GM13977 (cell line): ENCODE measurements at places on chromosomes 11 and 22.
A peak's percentile ranks its signal among the peaks of the same experiment; 100 is the strongest.

- no peak for DNase-seq
Observed at GRCh38 chr22:44799077-44799945, 46.9 kb downstream of the ARHGAP8 start.

DNA sequence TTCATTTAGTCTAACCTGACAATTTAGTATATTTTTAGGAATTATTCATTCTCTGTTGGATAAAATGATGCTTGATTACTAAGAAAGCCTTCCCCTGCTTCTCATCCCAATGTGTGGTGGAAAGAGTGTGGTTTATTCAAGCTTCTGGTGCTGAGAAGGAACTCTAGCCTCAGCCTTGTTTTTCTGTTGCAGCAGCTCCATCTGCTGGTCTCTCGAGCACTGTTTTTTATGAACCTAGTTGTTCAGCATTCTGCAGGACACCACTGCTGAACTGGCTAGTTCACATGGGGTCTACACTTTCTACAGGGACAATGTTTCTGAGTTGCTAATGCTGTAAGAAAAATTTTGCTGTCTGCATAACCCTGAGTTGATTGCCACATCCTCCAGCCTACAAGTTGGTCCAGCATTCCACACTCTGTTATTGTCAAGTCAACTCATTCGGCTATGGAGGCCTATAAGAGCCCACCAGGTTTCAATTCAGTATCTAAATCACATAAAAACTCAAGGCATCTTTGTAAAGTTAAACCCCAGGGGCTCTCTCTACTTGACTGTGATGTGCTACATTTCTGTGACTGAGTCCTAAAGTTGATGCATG, 14.3 kb downstream of the OR2AG2 start:
- DNase-seq, result peak; percentile 39

DNA sequence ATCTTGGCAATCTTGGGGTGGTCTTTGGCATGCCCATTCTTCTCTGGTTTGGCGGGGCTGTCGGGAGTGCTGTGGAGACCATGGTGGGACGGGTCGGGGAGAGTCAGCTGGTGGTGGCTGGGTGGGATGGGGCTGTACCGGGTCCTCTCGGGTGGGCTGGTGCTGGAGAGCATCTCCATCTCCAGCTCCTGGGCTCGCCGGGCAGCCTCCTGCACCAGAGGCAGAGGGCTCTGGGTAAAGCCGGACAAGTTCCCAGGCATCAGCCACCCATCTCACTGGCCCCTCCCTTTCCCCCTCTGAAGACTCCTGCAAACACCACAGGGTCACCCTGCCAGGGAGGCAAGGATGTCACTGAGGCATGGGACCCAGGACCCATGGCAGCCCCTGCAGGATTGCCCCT, 25.1 kb downstream of the ANKK1 start:
- no peak for DNase-seq

DNA sequence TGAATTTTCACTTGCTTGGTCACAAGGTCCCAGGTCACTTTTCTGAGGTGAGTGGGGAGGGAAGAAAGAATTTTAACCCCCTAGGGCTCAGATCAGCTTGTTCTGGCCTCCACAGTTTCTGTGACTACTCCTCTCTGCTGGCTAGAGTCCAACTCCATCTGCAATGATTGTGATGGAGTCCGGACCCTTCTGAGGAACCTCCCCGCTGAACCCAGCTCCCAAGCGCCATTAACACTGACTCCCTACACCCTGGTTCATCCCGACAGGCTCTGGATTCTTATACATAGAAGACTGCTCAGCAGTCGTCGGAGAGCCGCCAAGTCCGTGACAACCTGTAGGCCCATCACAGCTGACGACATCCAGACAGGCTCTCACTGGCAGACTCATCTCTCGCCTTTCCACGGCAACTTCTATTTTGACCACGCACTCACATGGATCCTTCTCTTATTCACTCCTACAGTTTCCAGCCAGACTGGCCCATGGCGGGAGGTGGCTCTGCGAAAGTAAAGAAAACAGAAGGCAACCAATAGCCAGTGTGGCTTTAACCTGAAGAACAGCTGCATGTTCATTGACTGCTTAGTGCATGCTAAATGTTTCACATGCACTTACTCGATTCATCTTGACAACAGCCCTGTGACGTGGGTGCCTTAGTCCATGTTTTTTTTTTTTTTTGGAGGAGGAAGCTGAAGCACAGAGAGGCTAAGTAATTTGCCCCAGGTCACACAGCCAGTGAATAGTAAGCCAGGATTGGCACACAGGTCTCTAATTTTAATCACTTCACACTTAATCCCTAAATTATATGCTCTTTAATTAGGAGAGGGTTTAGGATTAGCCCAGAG, 68.0 kb upstream of the PRDM11 start:
- DNase-seq, result no peak

DNA sequence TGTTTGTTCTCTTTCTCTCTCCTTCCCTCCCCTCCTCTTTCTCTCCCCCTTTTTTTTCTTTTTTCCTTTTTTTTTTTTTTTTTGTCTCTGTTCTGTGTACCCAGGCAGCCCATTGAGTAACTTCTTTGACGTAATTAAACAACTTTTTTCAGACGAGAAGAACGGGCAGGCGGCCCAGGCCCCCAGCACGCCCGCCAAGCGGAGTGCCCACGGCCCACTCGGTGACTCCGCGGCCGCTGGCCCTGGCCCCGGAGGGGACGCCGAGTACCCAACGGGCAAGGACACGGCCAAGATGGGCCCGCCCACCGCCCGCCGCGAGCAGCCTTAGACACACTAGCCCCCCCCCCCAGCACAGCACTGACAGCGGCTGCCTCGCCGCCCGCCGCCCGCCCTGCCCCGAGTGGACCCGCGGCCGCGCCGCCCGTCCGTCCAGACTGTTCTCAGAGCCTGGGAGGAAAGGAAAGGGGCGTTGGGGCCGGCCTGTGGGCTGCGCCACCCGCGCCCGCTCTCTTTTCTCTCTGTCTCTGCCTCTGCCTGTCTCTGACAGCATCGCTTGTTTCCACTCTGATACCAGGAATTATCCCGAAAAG, 26.1 kb downstream of the MOB2 start:
- no peak for DNase-seq

GRCh38 chr11:112649856-112650255, 311.4 kb upstream of the NCAM1 start:
- no peak for DNase-seq

DNA sequence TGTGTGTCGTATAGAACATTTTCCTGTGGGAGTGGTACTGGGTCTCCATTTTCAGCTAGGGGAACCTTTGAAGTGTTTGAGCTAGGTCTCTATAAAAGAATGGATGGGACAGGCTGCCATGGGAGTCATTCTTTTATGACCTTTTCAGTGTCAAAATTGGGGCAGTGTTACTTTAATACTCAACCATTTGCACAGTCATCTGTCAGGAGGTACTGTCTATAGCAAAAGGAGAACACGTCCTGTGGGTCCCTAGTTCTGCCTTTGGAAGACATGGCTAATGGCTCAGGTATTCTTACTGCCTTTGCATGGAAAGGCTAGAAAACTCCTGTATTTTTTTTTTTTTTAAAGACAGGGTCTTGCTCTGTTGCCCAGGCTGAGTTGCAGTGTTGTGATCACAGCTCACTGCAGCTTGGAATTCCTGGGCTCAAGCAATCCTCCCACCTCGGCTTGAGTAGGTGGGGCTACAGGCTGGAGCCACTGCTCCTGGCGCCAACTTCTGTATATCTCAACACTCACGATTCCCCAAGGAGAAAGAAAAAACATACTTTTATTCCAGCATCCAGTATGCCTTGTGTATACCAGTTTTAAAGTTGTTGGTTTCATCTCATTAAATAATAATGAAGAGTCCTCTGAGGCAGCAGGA, 2.1 kb upstream of the ATF4 start:
- no peak for DNase-seq

- peak; percentile 61 for DNase-seq
Observed at GRCh38 chr11:113305440-113306336, 8.7 kb upstream of the TTC12 start.

DNA sequence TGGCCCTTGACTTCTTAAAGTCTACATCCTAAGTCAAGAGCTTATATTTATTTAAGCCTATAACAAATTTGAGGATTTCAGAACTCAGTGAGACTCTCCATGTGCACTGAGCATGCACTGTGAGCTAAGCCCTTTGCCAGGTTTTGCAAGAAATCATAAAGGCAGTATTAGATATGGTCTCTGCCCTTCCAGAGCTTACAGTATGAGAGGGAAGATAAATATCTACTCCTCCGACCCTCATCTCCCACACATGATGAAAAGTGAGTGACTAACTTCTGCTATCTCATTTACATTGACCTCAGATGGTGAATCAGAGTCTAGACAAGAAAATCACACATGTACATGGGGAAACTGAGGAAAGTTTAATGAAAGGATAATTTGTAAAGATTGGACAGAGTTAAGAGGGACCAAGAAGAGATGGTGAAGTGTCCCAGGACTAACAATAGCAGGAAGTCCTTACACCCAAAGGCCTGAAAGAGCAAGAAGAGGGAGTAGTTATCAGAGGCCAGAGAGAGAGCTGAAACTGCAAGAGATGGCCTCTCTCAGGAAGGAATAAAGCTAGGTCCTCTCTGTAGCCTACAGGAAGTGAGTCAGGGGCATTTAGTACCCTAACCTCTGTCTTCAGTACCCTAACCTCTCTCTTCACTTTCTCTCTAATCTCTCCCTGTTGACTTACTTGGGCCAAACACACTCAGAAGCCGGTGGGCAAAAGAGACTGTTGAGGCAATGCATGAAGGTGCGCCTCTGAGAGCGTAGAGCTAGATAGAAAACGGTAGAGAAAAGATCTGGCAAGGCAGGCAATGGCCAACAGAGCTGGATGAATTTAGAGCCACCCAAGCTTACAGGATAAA, 23.0 kb upstream of the BLID start:
- no peak for DNase-seq

DNA sequence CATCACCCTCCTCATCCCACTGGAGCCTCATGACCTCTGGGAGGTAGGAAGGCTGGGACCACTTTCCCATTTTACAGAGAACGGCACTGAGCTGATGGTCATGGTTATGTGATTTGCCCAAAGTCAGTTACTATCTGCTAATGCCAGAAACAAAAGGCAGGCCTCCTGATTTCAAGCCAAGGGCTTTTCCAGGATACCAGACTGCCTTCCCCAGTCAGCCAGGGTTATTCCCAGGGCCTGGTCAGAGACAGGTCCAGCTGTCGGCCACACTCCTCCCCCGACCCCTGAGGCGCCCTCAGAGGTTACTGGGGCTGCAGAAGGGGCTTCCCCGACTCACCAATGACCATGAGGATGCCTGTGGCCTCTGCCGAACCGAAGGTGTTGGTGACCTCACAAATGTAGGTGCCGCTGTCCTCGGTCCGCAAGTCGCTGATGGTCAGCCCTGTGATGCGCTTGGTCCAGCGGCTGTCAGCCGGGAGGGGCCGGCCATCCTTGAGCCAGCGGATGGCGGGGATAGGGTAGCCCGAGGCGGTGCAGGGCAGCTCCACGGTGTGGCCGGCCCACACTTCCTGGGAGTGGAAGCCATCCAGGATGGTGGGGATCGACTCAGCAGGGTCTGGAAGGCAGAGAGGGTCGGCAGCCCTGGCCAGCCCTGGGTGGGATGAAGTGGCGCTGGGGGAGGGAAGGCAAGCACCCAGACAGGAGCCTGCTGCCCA, 197.0 kb downstream of the CEP164 start:
- DNase-seq, result no peak

DNA sequence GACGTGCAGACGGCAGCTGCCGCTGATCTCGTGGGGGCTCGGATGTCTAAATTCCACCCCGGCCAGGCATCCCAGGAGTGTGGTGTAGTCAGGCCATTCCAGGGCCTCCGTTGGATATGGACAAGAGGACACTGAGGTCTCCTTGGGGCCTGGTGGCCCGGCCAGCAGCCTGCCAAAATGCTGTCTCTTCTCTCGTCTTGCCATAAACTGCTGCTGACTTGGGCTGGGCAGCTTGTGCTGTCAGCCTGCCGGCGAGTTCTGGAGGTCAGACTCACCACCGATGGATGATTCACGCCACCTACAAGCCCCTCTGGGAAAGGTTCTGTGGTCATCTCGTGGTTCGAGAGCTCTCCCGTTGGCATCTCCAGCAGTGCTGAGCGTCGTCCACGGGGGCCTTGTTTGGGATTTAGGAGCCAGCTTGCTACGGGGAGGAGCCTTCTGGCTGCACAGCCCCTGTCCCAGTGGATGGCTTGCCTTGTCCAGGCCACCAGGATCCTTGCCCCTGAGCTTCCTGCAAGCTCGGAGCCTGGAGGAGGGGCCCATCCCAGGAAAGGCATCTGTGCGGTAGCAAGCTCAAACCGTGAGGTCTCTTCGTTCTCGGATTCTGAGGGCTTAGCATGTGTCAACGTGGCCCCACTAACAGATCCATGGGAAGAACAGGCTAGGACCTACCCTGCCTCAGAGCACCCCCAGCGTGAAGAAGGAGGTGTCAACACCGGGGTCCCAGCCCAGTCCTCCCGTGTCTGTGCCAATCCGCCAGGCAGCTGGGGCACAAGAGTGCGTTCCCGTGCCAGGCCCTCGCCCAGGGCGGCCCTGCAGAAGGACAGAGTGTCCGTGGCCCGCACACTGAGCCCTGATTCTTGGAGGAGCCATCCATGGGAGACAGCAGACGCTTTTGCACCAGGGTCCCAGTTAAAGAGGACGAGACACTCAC, 1114.1 kb downstream of the BRD1 start:
- no peak for DNase-seq

GRCh38 chr11:71895961-71896360, 17.7 kb downstream of the DEFB131B start:
- no peak for DNase-seq

DNA sequence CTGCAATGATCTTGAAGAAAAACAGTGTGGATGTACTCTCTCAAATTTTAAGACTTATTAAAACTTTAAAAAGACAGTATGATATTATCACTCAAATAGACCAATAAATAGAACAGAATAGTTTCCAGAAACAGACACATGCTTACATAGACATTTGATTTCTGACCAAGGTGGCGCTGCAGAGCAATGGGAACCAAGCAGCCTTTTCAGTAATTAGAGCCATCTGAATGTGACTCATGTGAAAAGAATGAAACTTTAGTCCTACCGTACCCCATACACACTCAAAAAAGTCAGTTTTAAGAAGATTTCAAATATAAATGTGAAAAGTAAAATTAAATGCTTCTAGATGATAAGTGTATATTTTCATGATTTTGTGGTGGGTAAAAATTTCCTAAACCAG, 74.2 kb upstream of the MS4A8 start:
- no peak for DNase-seq

- DNase-seq, result no peak
Observed at GRCh38 chr11:134994431-134994830, 582.4 kb upstream of the B3GAT1 start.

GRCh38 chr11:27660171-27660570, 40.1 kb downstream of the BDNF start:
- DNase-seq, result no peak

DNA sequence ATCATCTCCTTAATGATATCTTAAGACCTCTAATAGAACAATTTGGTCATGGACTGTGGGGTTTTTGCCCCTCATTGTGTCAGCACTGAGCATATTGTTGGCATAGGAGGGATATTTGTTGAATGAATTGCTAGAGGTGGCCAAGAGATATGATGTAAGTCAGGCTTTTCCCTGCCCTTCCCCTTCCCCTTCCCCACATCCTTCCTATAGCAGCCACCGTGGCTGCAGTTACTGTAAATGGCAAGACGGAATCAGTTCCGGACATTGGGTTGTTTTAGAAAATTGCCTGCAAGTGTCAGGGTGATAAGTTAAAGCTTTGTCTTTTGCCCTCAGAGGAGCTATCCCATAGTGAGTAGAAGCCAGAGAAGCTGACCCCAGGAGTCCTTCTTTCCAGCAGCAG, 23.0 kb downstream of the LIMK2 start:
- DNase-seq, result no peak
